ENCODE measurements at places on chromosomes 2 and 18.
A peak's percentile ranks its signal among the peaks of the same experiment; 100 is the strongest.

DNA sequence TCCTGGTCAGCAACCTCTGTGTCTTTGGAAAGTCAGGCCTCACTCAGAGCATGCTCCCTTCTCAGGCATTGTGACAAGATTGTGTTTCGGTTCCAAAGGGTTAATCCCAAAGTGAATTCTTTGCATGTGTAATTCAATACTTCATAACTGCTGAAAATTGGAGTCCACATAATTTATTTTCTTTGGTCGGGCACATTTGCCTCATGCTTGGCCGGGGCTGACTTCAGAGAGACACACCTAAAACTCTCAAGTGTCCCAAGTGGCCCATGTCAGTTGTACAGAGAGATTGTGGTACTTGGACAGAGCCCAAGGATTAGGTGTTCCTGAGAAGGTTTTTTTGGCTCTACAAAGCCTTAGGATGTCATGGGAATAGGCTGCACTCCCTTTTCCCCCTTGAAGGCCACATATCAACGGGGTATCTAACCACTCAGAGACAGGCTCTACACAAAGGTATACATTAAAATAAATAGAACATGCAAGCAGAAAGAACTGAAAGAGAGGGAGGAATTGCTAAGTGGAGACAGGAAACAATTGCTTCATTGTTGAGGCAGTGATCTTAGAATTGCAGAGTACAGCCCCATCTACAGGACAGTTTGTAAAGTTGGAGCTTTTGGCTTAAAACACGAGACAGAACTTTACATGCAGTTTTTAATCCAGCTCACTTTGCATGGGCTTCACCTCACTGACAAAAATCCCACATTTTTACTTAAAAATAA, 1232.3 kb upstream of the ZEB2 start:
- DNase-seq, result peak; percentile 8

DNA sequence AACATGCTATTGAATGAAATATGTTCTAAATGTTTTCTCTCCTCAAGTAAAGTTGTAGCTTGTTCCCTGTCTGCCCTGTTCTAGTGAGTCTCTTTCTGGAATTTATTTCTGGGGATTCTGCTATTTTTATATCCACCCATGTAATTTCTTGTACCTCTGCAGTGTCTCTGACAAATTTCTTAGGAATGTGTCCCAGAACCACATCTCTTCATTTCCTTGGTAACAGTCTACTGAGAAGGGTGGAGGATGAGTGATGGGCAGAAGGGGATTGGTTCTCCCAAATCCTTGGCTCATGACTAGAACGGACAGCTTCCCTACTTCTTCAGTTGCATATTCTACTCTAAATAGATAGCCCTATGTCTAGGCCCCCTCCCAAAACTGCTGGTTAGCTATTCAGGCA, 490.6 kb upstream of the LINC00305 start:
- no peak for DNase-seq

DNA sequence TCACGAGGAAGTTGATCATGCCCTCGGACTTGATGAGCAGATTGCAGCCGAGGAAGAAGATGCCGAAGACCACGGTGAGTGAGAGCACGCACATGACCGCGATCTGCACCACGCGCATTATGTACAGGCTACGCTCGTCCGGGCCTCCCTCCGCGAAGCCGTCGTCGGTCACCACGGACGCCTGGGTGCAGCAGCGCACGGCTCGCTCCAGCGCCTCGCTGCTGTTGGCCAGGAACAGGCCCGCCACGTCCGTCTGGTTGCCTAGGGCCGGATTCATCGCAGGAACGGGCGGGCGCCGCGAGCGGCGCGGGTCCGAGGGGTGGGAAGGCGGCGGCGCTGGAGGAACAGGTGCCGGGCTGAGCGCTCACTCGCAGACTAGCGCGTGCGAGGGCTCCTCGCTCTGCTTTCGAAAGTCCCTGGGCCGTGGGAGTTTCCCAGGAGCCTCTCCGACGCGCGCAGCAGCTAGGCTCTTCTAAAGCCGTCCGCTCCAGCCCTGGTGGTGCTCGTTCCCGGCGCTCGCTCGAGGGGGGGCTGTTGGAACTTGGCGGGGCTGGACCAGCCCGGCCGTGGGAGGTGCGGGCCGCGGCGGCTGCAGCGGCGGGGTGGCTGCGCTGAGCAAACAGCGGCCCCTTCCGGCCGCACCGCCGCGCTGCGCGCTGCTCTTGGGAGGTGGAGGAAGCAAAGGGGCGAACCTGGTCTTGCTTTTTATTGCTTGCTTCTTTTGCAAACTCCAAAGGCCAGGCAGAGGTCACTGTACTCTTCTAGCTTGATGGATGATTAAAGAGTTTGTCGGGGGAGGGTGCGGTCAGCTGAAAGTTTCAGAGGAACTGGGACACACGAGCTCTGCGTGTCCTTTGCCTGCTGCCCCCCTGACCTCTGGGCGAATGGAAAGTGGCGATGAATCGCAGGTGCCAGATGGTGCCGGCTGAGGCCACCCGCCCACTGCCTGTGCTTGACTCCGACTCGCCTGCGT, at the start of gene RPRM:
RPRM (minus strand) TSS at position 474 of the 973 bp plus-strand sequence; CDS start at position 277, 197 bp downstream.
- no peak for DNase-seq

DNA sequence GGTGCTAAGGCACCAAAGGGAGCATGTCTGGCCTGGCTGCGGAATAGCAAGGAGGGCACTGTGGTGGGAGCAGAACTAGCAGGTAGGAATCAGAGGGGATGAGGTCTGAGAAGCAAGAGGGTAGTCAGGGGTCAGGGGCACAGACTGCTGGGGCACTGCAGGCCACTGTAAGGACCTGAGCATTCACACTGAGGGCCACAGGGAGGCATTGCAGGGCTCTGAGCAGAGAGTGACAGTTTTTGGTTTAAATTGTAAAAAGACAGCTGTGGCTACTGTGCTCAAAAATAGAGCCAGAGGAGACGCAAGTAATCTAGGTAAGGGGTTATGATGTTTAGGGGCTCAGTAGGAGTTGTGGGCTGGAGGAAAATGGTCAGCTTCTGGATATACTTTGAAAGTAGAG, 41.5 kb downstream of the ARHGAP25 start:
- DNase-seq, result no peak

DNA sequence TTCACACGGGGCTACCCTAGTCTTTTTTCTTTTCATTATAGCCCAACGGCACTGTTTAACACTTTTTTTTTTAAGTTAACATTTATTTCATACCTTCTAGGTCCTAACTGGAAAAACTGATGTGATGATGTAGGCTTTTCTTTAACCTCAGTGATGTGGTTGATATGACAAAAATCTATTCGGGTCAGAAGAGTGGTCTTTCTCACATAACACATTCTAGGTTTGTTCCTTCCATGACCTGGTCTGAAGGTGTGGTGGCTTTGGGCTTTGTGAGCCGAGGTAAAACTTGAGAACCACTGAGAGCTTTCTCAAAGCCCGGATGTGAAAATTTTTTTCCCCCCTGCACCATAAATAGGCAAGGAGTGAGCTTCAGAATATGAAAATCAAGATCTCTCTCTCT, 44.2 kb downstream of the GPD2 start:
- DNase-seq, result no peak

Data from GOT3 (cell line).